ENCODE measurements at places on chromosomes 6 and 20.

DNA sequence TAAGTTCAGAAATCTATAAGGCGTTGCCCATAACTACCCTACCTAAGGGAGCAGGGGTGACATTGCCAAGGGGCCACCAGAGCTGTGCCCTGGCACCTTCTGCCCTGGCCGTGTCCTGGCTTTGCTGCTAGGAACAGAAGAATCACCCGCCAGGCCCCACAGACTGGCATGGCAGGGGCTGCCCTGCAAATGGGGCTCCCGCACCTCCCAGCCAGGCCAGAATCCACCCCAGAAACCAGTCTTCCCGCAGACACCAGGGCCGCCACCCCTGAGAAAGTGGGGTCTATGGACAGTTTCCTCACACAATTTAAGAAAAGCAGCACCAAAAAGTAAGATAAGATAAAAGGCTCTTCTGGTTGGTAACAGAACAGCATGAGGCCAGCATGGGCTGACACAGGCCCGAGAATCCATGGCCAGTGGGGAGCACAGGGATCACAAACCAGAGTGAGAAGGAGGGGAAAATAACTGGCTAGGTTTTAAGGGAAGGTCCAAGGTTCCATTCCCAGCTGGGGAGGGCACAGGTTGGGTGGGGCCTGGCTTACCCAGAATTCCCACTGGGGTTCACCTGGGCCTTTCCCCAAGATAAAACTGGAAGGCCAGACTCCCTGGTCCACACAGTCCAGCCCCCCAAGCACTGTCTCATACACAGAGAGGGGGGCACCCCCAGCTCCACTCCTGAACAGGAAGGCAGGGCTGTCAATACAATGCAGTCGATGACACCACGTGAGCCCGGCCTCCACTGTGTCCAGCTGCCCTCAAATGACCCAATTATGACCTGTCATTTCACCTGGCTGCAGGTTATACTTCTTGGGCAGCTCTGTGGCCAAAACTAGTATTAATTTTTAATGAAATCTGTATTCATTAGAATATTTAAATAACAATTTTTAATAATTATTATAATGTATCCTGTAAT is 59.4 kb downstream of the PYGB start:
- no peak for DNase-seq

DNA sequence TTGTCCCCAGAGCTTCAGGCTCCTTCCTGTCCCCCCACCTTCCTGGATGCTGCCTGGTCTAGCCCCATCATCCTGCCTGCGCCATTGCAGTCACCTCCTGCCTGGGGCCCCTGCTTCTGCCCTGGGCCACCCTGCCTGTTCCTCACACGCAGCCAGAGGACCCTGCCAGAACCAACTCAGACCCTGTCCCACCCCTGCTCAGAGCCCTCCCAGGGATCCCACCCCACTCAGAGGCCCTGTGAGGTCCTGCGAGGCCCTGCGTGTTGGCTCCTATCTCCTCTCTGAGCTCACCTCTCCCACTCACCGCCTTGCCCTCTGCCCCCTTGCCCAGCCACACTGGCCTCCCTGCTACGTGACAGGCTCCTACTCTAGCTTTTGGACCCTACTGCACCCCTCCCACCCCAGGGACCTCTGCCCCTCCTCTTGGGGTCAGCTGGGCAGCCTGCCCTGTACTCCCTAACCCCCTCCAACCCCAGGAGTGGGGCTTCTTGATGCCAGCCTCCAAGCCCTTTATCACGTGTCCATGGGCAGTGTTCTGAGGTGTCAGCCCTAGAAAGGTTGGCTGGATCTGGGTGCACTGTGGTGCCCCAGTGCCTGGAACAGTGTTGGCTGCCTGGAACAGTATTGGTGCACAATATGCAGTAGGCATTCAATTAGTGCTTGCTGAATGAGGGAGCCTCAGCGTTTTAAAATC is 68.3 kb downstream of the CEBPB start:
- DNase-seq, result no peak

DNA sequence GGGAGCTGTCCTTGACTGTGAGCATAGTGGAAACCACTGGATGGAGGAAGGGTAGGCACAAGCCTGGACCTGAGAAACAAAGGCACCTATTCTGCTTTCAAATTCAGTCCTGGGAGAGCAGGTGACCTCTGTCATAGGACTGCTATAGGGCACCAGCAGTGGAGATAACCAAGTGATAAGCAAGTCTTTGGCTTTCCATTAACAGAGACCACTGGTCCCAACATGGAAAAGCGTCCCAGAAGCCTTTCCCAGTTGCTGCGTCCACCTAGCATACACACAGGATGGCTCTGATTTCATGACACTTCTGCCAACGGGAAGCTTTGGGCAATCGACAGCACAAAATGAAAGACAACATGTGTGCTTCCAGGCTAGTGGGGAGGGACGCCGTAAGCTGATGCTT is 8.9 kb downstream of the SLC22A3 start:
- no peak for DNase-seq

GRCh38 chr20:8788275-8788674 is 280.6 kb upstream of the PLCB4 start:
- DNase-seq, result no peak

- DNase-seq, result no peak
Measured at GRCh38 chr6:129493354-129493902, 216.5 kb downstream of the ARHGAP18 start.

DNA sequence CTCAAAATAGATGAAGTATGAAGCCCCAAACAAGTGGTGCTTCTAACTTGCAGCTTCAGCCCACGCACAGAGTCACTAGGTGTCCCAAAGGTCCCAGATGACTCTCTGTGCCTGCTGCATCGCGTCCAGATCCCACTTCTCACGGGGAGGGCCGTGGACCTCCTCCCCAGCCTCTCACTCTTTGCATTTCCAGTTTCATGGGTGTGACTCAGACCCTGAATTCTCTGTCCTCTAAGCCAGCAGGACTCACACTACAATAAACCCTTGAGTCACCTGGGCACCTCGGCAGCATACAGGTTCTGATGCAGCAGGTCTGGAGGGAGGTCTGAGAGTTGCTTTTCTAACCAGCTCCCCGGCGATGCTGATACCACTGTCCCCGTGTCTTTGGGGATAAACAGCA is 114.0 kb upstream of the RIN2 start:
- DNase-seq, result no peak

GRCh38 chr6:282177-282866 is 10.0 kb upstream of the DUSP22 start:
- DNase-seq, result no peak

DNA sequence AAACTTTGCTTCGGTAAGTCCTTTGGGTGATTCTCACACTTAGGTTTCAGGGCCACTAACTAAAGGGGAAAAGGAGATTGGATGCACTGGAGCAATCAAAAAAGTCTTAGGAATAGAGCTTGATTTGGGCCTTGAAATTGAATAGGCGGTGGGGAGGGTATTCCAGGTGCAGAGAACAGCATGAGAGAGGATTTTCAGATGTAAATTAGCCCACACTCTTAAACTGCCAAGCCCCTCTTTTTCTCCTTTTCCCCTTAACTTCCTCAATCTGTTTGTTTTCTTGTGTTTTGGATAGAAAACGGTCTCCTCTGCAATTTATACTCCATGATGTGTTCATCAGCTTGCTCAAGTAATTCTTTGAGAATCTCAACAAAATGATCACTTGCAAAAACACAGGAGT is 62.1 kb upstream of the RIPOR2 start:
- no peak for DNase-seq

GRCh38 chr6:69784595-69785377 is 12.0 kb downstream of the LMBRD1 start:
- DNase-seq, result no peak

DNA sequence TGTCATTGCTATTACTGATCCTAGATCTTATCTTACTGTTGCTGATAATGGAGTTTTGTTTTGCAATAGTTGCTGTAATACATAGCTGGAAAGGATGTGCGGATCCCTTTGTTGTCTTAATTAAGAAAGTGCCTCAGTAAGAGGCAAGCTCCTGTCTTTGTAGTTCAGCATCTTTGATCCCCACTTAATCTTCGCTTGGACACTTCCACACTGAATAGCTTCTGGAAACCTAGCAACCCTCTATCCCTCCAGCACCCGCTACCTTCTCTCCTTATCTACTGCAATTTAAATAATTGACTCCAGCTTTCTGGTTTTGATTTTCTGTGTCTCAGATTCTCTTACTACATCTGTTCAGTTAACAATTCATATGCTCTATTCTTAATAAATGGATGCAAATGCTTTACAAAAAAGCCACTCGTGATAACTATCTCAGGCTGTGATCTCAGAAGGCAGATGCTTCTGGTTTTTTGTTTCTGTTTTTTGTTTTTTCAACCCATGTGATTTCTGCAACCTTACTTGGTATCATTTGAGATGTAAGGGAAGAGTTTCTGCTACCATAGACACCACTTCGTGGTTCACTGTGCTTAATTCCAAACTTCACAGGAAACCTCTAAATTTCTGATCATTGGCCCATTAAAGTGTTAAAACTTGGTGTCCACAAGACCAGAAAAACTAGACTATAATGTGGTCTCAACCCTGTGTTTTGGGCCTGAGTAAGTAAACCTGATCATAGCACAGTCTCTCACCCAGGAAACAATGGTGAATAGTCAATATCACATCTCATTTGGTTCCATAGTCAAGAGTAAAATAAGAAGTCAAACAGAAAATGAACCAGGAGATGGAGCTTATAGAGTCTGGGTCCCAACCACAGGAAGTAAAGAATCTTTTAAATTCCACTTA is 352.1 kb upstream of the SOX4 start:
- no peak for DNase-seq

DNA sequence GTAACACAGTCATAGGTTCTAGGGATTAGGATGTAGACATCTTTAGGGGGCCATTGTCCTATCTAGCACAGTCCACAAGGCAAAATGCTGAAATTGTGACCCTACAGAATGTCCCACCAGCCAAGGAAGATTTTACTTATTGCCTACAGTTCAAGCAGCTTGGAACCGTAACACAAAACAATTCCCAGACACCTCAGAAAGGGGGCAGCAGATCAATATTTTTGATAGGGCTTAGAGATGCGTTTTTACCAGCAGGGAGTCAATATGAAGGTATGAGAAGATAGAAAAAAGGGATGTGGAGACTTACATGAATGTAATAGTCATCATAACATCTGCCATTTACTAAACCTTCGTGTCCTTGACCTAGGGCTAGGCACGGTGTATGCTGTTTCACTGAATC is 81.0 kb downstream of the TMEM170B start:
- DNase-seq, result no peak

DNA sequence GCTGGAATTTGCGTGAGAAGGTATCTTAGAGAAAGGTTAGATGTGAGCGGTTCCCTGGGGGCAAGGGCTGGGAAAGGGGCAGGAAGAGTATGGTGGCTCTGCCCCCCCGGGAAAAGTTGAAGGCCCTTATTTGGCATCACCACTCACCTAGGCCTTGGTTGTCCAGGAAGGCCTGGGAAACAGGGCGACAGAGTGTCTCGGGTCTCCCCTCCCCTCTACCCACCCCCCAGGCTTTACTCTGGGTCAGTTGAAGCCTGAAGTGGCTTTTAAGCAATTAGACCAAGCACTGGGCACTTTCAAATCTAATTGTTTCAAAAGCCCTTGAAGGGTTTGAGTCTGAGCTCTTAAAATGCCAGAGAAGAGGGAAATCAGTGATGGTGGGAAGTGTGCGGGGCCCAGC is 30.2 kb upstream of the FOXP4 start:
- DNase-seq, result no peak

GRCh38 chr20:21270806-21271205 is 32.3 kb upstream of the XRN2 start:
- DNase-seq, result no peak

DNA sequence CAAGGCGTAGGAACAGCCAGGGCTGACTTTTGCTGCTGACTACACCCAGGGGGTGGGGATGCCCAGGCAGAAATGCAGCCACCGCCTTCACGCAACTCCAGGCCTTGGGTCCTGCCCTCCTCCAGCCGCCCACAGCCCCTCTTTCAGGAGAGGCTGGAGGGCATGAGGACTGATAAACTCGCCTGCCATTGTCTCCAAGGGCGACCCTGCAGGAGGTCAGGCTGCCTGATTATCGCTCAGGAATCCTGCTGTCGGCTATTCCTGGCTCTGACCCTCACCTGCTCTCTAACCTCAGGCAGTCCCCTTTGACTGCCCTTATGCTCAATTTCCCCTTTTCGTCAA is 62.0 kb upstream of the HDDC2 start:
- no peak for DNase-seq

GRCh38 chr6:150770637-150771036 is 94.9 kb upstream of the MTHFD1L start:
- DNase-seq, result no peak

- DNase-seq, result no peak
Measured at GRCh38 chr20:2814587-2815051, at the start of gene C20orf141. Gene C20orf141 (plus strand): TSS chr20:2814987. CDS start chr20:2815185, 198 bp downstream.

DNA sequence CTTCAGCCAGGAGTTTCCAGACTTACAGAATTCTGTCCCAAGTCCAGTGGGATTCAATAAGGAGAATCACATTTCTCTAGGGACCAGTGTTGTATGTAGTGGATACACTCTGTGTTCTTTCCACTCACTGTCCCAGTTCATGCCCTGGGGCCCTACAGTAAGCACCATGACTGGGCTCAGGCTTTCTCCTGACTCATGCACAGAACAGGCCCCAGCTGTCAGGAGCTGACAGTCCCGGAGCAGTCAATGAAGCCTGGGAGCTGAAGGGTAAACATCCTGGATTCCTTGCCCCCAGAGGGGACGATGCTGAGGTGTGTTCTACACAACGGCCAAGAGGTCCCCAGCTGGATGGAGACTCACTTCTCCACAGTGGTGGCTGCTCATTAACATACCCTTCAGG is 40.2 kb upstream of the LRFN2 start:
- no peak for DNase-seq

DNA sequence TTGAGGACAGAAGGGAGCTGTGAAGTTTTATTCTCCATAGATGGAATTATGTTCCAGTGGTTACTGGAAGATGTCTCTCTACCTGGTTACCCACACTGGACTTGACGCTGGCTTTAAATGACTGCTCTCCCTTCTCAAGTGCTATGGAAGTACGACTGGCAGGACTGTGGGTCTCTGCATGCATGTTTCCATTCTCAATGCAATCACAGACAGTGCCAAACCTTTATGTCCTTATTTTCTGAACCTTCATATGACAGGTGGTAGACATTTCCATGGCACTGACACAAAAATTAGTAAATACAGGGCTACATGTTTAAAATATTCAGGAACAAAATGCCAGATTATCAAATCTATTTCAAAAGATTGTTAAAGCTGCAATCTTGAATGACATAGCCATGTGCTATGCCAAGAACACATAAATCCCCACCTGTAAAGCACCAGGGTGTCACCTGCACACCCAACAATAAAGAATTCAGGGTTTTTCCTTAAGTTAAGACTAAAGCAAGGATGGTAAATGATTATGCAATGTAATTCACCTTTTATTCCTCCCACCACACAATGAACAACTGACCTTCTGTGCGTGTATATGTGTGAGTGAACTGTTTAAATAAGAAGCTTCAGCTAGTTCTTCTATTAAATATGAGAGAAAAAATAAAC is 153.3 kb upstream of the ENPP5 start:
- no peak for DNase-seq

DNA sequence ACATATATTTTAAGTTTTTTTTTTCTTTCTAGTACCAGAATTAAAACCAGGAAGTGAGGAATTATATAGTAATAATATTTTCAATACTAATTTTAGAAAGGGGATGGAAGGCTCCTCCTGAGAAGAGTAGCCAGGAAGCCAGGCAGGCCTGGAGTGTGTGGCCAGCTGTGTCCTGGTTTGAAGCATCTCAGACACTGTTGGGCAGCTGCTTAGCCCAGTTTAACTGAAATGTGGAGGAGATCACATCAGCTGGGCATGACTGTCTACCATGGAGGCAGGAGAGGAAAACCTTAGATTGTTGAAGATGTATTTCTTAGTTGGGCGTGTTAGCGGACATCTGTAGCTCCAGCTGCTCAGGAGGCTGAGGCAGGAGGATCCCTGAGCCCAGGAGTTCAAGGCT is 142.2 kb downstream of the ARID1B start:
- DNase-seq, result no peak
